ENCODE measurements at places on chromosomes 6 and 20. TPM values are rescaled to one million over a fixed set of nuclear protein-coding genes. Genes with fewer than 3 reads are reported as not detected.

Gene TBC1D32
- polyA plus RNA-seq = 17.1 TPM

Gene UBE2C
- polyA plus RNA-seq = 69.9 TPM

Gene CNPY3
- polyA plus RNA-seq = 52.3 TPM

Gene C20orf202
- polyA plus RNA-seq = 0.45 TPM

Gene IL17F
- 0.63 TPM for polyA plus RNA-seq

Gene HLA-DRA
- polyA plus RNA-seq = 47.0 TPM

Gene SPDEF
- 0.15 TPM for polyA plus RNA-seq

Gene KIF25
- polyA plus RNA-seq = 0.14 TPM

Gene LPA
- 0.26 TPM for polyA plus RNA-seq

DNA sequence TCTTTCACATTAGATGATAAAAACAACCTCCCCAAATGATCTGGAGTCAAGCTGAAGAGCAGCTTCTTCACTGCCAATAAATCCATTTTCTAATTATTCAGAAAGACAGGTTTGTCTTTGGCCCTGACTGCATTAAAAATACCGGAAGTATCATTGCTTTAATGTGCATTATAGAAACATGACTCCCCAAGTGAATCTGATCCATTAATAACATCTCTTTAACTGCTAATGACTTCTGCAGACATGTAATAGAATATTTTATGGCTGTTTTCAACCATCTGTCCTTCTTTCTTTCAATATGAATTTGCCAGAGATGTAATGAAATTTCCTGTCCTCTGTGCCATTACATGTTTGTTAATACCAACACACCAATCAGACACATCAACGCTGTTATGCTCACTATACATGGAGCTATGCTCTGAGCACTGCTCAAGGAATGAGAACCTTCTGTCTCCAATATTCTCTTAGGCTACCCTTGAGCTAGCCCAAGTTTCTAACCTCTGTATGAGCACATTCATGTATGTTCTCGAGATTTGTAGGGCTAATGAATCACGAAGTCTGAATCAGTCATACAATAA is 87.8 kb downstream of the LYRM4 start:
- DNase-seq = no peak

GRCh38 chr20:63968928-63969760 is 586 bp downstream of the ZNF512B start:
- no peak for DNase-seq

DNA sequence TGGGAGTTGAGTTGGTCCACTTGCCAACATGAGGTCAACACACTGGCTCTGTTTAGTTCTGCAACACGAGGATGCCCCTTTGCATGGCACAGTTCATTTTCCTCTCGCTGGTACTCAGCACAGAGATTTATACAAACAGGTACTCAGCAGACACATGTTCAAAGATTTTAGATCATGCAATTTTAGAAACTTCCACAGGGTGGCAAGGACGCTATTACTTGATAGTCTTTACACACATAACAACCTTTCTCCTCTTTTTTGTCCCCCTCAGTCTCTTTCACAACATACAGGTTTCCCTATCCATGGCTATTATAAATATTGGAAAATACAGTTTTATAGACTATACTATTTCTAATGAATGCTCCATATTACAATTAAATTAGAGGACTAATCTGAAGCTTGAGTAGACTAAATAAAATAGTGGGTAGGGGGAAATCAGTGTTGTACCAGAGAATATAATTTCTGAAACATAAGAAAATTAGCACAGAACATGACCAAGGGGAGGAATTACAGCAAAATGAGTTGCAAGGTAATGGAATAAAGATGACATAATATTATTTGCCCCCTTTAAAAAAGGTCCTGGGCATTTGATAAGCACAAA is 331.8 kb upstream of the BTBD3 start:
- DNase-seq = peak; percentile 5

GRCh38 chr6:28747083-28747630 is 176.6 kb downstream of the TRIM27 start:
- no peak for DNase-seq

GRCh38 chr6:80280262-80281010 is 174.0 kb downstream of the BCKDHB start:
- no peak for DNase-seq

- DNase-seq = no peak
These were observed 228.0 kb upstream of the FAM83B start for GRCh38 chr6:54618572-54618971.

GRCh38 chr6:5838656-5839396 is 167.9 kb downstream of the NRN1 start:
- DNase-seq = no peak

- no peak for DNase-seq
These were observed 28.9 kb downstream of the KIAA1755 start for GRCh38 chr20:38231531-38232121.

DNA sequence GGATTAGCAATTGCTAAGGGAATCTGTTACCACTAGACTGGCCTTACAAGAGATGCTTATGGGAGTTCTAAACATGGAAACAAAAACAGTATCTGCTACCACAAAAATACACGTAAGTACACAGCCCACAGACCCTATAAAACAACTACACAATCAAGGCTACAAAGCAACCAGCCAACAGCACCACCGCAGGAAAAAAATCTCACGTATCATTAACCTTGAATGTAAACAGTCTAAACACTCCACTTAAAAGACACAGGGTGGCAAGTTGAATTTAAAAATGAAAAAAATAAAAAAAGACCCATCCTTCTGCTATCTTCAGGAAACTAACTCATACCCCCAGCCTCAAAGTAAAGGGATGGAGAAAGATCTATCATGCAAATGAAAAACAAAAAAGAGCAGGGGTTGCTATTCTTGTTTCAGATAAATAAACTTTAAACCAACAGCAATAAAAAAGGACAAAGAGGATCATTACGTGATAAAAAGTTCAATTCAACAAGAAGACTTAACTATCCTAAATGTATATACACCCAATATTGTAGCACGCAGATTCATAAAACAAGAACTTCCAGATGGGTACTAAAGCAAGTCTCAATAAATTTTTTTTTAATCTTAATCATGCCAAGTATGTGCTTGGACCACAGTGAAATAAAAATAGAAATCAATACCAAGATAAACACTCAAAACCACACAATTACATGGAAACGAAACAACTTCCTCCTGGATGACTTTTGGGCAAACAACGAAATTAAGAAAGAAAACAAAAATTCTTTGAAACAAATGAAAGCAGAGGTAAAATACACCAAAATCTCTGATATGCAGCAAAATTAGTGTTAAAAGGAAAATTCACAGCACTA is 52.3 kb downstream of the RNGTT start:
- DNase-seq = no peak

- DNase-seq = no peak
These were observed 251.1 kb upstream of the TBX18 start for GRCh38 chr6:85015396-85015990.

- no peak for DNase-seq
These were observed 7.5 kb upstream of the AFG1L start for GRCh38 chr6:108287373-108287772.

GRCh38 chr6:114304304-114304887 is 38.4 kb downstream of the HS3ST5 start:
- no peak for DNase-seq

DNA sequence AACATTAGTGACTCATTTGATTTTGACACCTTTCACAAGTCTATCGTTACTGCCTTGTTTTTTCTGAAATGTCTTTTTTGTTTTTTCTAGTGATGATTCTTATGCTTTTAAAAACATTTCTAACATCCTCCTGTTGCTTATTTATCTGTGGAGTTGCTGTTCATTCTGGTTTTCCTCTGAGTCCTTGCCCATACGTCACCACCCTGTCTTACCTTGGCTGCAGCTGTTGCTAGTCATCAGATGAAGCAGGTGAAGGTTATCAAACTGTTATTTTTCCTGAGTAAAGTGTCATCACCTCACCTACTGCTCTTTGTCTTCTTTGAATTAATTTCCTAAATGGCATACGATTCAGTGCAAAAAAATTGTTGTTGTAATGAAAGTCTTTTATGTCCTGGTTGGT is 376.6 kb downstream of the GRIK2 start:
- no peak for DNase-seq

- no peak for DNase-seq
These were observed 24.9 kb upstream of the MAP3K7 start for GRCh38 chr6:90611543-90612312.

GRCh38 chr6:134835993-134836392 is 113.9 kb downstream of the ALDH8A1 start:
- DNase-seq = no peak

DNA sequence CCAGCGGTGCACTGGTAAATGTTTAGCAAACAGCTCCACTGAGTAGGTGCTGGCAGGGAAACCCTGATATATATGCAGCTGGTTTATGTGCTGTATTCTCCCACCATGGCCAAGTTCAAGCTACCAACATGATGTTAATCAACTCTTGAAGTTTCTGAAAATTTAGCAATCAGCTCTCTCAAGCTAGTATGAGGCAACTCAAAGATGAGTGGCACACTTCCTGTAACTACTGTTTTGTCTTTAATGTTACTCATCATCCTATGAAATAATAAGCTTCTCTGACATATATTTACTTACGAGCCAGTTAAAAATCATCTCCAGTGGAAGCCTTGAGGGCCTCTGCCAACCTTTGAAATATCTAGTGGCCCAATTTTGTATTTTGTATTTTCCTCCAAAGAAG is 54.7 kb downstream of the TRMT6 start:
- DNase-seq = no peak
